Activated CD8-positive, alpha-beta memory T cell treated with anti-CD3 and anti-CD28 coated beads for 1 hour (primary cell): ENCODE measurements at places on chromosomes 2 and 18.

GRCh38 chr2:28895189-28895893 lies 874 bp downstream of the WDR43 start:
- no peak for DNase-seq

DNA sequence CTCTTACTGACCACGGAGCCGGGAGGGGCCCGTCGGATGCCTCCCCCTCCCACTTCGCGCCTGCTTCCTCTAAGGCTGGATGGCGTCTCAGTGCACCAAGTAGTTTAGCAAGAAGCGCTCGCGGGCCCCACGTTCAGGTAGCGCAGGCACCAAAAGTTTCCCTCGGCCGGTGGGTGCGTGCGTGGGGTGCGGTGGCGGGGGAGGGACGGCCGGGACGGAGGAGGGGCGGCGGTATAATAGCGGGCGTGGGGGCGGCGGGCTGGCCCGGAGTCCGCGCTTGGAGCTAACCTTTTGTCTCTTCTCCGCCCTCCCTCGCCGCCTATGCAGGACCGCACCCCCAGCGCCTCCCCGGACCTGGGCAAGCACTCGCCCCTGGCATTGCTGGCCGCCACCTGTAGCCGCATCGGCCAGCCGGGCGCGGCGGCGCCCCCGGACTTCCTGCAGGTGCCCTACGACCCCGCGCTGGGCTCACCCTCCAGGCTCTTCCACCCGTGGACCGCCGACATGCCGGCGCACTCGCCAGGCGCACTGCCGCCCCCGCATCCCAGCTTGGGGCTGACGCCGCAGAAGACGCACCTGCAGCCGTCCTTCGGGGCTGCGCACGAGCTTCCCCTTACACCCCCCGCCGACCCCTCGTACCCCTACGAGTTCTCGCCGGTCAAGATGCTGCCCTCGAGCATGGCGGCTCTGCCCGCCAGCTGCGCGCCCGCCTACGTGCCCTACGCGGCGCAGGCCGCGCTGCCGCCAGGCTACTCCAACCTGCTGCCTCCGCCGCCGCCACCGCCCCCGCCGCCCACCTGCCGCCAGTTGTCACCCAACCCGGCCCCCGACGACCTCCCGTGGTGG lies 1.0 kb downstream of the SP5 start:
- no peak for DNase-seq

DNA sequence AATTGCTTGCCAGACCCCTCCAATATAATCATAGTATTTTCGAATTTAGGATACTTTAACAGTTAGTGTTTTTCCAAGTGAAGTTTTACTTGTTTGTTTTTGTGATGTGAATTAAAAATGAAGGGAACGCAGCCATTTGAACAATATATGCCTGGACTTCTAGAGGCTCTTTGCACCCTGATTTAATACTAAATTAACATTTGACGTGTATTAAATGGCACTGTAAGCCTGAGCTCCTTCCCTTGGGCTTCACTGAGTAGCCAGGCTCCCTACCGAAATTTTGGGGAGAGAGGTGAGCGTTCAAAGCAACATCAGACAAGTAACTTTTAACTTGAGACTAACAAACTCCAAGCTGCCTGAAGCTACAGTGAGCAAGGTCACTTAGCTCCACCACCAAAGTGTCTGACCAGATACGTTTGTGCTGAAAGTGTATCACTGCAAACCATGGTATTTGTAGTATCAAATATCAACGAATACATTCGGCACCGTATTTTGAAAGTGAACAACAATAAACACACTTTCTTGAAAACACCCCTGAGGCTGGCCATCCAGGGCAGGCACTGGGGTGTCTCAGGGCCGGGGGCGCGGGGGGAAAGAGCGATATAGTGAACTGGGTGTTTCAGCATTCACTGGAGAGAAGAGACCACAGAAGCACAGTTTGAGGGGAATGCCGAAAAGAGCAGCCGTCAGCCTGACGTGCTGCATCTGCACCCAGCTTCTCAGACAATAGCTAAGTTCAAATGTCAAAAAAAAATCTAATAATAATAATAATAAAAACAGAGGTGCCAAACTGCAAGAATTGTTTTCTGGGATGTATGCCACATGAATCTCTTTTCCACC lies 7.7 kb upstream of the POU3F3 start:
- DNase-seq = no peak

- DNase-seq = no peak
Measured at GRCh38 chr18:36649205-36649604, 179.6 kb downstream of the TPGS2 start.
